ENCODE measurements at places on chromosomes 2 and 18.
A peak's percentile ranks its signal among the peaks of the same experiment; 100 is the strongest.

DNA sequence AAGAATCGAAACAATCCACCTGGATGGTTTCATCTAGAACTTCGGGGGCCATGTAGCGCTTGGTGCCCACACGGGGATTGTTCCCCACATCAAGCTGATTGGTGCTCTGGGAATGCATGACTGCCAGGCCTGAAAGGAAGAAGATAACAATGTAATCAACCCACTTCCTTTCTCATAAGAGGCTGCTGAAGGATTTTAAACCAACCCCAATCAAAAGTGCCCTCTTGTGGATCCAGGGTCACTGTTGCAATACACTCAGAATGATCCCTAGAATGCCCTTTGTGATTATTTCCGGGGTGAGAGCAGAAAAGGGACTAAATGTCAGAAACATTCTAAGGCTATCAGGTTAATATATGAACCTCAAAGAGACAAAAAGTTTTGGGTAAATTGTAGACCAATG, 115.2 kb downstream of the ACVR1 start:
- DNase-seq: no peak

- no peak for DNase-seq
Observed at GRCh38 chr2:206071807-206072206, 14.2 kb downstream of the INO80D start.

GRCh38 chr2:111984213-111984604, 70.9 kb upstream of the TMEM87B start:
- no peak for DNase-seq

GRCh38 chr2:239163688-239164334, 237.0 kb downstream of the HDAC4 start:
- no peak for DNase-seq

- DNase-seq: no peak
Observed at GRCh38 chr18:68435581-68435980, 279.3 kb downstream of the TMX3 start.

- DNase-seq: no peak
Observed at GRCh38 chr2:238895891-238896600, 48.2 kb downstream of the TWIST2 start.

GRCh38 chr2:219296631-219297391, 12.4 kb downstream of the PTPRN start:
- no peak for DNase-seq

- DNase-seq: no peak
Observed at GRCh38 chr2:85823951-85824350, 64.8 kb downstream of the ST3GAL5 start.

- DNase-seq: no peak
Observed at GRCh38 chr2:28588292-28588670, 92.4 kb downstream of the PLB1 start.

DNA sequence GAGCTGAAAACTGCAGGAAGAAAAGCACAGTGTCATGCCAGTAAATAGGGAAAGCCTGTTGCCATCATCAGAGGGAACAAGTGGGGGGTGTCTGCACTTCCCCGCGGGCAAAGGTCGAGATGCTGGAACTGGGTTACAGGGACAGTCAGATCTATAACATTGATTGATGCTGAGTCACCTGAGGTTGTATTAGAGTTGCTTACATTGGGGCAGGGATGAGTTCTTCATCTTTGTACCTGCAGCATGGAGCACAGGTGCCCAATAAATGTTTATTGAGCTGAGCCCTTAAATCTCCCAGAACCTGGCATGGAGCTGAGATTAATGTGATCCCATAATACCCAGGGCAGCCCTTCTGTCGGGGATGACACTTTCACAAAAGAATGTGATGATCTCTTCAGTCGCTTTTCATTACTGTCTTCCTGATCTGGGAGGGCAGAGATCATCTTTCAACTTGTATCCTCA, 5.9 kb upstream of the RNF152 start:
- no peak for DNase-seq

DNA sequence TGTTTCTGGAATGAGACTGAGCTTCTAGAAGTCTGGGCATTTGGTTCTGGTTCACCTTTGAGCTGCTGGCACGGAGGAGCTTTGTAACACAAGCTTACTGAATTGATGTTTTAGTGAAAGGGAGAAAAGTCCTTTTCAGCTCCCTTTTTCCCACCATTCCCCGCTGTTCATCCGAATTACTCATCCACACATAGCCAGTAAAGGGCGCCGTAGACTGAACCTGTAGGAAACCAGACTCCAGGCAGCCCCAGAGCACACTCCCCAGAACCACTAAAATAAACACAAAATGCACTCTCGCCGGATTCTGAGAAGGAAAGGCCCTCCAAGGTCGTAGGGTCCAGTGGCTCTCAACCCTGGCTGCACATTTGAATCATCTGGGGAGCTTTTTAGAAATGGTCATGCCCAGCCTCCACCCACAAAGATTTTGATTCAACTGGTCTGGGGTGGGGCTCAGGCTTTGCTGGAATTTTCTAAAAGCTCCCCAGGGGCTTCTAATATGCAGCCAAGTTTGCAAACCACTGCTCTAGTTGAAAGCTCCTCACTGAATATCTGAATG, 29.6 kb downstream of the TCF7L1 start:
- no peak for DNase-seq

DNA sequence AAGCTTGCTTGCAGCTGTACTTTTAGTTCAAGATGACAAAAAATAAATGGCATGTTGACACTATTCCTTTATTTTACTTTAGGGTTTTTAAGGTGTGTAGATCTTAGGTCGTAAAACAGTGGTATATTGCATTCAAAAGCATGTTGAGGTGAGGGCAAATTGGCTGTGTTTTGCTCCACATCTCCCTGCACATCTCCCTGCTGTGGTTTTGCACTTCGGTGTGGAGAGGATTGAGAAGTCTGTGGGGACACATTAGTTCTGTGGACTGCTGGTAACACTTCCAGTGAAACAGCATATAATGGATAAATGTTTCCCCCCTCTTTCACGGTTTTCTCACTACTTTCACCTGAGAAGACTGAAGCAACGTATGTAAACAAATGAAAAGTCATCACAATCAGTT, 25.1 kb downstream of the C2orf74 start:
- no peak for DNase-seq

DNA sequence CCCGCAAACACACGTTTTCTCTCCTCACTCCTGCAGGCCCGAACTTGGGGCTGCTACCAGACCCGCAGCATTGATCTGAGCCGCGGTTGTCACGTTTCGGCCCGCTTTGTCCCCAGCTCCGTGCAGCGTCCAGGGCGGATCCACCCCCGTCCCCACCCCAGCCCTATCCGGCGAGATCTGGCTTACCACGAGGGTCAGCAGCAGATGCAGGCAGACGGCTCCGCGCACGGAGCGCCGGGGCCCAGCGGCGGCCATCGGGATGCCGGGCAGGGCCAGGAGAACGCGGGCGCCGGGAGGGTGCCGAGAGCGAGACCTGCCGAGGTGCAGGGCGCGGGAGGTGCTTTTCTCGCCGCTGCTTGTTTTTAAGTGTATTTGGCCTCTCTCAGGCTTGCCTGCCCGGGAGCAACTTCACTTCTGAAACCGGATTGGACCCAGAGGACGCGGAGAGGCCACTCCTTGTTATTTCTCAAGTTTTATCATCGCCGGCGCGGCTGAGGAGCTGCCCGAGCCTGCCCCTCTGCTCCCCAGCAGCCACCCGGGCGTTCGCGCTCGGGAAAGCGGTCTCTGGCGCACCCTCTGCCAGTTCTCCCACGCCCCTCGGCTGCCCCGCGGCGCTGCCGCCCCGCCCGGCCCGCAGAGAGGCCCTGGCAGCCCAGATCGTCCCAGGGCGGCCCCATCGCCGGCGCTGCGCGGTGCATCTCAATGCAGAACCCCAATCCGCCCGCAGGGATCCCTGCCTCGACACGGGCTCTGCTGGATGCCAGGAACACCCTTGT, at the start of gene DSC3:
DSC3 (minus strand) TSS at position 337 of the 776 bp plus-strand sequence; CDS start at position 255, 82 bp downstream.
- DNase-seq: no peak

DNA sequence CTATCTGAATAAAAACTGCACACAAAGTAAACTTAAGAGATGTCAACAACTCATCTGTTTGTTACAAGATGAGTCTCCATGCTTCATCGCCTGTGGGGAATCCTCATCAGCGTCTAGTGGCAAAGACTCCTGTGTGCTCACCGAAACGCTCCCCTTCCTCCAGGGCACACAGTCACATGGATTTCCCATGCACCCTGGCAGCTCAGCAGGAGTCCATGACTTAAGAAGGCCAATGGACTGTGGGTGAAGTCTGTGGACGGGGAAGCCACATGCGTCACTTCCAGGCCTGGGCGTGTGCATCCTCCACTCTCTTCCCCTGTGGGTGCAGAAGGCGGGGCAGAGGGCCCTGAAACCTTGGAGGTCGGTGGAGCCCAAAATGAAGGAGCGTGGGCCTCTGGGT, 41.1 kb downstream of the ID2 start:
- no peak for DNase-seq

DNA sequence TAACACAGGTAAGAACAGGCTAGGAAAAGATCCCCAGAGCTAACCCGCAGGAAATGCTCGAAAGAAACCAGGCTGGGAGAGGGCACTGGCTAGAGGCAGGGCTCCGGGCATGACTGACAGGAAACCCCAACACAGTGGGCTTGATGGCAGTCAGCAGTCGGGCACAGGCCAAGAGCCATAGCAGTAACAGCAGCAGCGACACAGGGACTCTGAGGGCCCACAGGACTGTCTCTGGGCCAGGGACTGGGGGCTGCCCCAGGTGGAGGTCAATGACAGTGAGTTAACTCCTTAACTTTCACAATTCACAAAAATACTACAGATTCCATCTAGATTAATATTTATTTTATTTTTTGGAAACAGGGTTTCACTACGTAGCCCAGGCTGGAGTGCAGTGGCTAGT, 37.3 kb upstream of the ASPRV1 start:
- DNase-seq: no peak

GRCh38 chr2:65818873-65819451, 386.6 kb upstream of the SPRED2 start:
- no peak for DNase-seq

- DNase-seq: no peak
Observed at GRCh38 chr18:62637807-62638687, 77.3 kb upstream of the PHLPP1 start.

- DNase-seq: no peak
Observed at GRCh38 chr2:239903210-239903609, 121.9 kb downstream of the NDUFA10 start.

DNA sequence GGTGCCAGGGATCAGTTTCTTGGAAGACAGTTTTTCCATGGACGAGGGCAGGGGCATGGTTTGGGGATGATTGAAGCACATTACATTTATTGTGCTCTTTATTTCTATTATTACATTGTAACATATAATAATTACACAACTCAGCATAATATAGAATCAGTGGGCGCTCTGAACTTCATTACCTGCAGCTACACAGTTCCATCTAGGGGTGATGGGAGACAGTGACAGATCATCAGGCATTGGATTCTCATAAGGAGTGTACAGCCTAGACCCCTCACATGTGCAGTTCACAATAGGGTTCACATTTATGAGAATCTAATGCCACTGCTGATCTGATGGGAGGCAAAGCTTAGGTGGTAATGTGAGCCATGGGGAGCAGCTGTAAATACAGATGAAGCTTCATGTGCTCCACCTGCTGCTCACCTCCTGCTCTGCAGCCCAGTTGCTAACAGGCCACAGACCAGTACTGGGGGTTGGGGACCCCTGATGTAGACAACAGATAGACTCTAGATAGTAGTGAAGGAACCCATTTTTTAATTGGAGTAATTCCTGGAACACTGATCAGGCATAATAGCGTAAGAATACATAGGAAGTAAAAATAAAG, 41.5 kb upstream of the MC4R start:
- DNase-seq: no peak

GRCh38 chr2:10220045-10220901, 82.4 kb upstream of the HPCAL1 start:
- no peak for DNase-seq

GRCh38 chr2:10444463-10444862, 3.7 kb downstream of the ODC1 start:
- no peak for DNase-seq

GRCh38 chr2:14635391-14635871, 2.9 kb downstream of the LRATD1 start:
- DNase-seq: peak; percentile 29

DNA sequence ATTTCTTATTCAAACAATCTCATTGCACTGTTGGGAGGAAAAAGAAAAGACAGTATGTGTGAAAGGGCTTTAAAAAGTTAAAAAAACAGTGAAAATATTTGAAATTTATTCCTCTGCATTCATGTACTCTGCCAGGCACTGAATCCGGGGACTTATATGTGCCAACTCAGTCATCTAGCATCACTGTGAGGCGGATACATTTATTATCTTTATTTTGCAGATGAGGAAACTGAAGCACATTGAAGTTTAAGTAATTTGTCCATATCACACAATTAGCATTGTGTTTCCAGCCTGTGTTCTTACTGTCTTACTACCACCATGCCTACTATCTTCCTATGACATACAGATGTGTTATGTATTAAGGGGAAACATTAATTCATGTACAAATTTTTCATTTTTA, 1.8 kb downstream of the LCLAT1 start:
- DNase-seq: no peak

DNA sequence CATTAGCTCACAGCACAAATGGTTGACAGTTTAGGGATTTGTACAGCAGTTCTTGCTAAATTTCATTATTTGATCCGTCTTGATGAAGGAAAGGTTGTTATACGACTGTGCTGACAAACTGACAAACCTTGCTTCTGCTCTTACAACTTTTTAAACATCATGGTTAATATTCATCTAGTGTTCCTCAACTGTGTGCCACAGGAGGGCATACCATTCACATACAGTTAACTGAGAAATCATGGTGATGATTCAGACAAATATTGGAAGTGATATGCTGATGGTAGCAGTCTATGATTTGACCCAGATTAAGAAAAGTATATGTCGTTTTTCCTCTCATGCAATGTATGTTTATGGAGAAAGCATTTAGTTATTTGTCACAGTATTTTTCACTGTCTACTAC, 129.8 kb upstream of the FSIP2 start:
- peak; percentile 1 for DNase-seq

DNA sequence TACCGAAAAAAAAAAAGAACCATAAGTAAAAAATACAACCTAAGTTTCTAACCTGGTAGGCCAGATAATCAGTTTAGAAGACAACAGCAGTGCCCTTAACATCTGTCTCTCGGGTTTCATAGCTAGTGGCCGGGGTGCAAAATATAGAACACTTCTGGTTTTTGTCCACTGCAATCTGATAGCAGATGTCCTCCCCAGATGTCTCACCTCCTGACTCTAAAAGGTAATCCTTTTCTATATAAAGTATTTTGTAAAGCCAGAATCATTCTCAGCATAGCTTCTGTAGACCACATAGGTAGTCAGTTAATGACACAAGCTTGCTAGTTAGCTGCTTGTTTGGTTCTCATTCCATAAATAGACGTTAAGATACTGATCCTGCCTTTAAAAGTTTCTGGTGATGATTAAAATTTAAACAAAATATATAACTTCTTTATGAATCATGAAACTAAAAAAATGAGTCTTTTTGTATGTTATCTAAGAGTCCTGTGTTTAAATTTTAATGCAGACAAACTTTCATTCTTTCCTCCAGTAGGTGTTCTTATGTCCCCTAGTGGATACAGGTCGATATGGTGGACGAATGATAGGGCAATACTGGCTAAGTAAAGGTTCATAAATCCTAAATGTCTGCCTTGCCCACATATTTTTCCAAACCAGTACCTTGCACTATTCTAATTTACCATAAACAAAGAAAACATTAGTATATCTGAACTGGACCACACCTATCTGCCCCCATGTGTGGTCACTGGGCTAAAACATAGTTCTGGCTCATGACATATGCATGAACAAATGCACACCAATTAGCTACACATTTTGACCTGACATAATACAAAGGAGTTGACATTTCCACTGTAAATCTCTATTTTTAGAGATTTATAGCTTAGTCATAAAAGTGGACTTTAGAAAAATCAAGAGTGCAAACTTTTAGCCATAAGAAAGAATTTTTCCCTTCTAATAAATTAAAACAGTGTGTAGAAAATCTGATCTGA, 171.0 kb downstream of the SRBD1 start:
- DNase-seq: no peak
